Umbilical cord (tissue), 2 donors: ENCODE measurements at places on chromosomes 12 and 14. TPM values are rescaled to one million over a fixed set of nuclear protein-coding genes. Genes with fewer than 3 reads are reported as not detected.

DNA sequence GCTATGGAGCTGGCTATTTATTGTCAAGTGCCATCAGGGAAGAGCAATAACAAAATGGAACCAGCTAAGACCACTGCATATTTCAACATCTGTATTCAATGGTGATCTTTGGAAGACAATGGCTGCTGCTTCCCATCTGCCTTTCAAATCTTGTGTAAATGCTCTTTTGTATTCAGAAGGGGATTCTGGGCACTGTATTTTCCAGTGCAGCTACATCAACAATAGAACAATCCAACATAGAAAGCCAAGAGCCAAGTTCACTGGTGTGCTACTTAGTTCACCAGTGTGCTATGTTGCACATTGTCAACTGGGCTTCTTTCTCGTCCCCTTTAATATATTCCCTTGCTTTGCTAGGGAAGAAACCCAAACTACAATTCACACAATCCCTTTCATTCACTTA lies 128.8 kb upstream of the OR4E1 start:
- no peak for DNase-seq

- DNase-seq, result peak; percentile 74
Measured at GRCh38 chr12:51127050-51127729, 43.8 kb upstream of the CSRNP2 start.

Gene TMEM229B
- 1.9 TPM for total RNA-seq

- peak; percentile 57 for DNase-seq
Measured at GRCh38 chr12:87953256-87953860, 75.8 kb downstream of the C12orf50 start.

Gene BLOC1S1
- total RNA-seq, result 67.4 TPM

DNA sequence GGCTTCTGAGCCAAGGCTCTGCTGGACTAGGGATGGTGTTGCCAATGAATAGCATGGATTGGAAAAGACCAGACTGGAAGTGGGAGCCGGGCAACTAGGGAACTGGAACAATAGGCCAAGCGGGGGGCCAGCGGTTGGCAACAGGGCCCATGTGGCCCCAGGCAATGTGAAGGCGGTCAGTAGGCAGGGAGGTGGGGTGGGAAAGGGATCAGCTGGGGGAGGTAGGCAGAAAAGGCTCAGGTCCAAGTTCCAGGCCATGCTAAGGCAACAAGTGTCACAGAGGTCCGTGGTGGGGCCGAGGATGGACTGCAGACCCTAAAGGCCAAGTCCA lies 14.9 kb upstream of the MLXIP start:
- no peak for DNase-seq

DNA sequence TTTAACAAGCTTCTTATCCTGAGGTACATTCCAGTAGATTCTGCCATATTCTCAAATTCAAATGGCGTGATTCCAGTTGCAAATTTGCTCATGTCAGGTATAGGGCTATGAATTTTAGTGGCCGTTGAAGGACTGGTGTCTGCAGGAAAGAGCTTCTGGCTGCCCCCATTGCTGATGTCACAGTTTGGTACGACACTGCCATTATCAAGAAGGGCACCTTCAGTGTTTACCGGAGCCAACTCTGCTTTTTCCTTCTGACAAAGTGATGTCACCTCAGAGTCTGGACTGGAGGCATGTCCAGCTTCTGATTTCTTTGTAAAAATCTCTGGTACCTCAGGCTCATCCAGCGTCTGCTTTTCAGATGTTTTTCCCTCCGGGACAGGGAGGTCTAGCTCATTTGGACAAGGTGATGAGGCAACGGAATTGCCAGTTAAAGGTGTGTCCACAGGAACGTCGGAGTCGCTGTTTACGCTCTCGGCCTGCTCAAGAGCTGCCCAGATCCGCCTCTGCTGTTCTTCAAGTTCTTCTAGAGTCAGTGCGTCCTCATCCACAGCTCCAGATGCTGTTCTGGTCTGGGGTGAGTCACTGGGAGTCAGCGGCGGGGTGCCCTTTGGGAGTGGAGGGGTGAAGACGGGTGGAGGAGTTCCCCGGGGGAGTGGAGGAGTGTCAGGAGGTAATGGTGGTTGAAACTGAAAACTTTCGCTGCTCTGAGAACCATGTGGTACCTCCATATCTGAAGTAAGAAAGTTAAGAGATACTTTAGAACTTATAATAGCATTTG lies 27.0 kb downstream of the ZCCHC8 start:
- no peak for DNase-seq

DNA sequence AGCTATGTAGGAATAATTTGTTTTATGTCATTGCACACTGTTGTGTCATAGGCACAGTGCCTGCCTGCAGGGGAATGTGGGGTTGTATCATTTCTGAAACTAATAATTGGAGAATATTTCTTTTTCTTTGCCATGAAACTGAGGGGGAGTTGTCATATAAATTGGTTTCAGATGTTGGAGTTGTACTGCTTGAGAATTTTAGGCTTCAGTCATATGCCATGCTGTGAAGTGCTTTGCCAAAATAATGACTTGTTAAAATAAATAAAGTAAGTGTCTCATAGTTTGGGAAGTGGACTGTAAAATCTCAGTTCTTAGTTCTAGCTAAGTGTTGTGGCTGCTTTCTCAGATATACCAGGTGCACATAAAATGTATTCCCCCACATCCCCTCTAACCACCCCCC lies 116.8 kb downstream of the DAAM1 start:
- no peak for DNase-seq

Gene LYZ
- 16.4 TPM for total RNA-seq

Gene CLMN
- total RNA-seq, result 10.8 TPM

GRCh38 chr14:31411218-31411727 lies 9.1 kb downstream of the HEATR5A start:
- peak; percentile 52 for DNase-seq

DNA sequence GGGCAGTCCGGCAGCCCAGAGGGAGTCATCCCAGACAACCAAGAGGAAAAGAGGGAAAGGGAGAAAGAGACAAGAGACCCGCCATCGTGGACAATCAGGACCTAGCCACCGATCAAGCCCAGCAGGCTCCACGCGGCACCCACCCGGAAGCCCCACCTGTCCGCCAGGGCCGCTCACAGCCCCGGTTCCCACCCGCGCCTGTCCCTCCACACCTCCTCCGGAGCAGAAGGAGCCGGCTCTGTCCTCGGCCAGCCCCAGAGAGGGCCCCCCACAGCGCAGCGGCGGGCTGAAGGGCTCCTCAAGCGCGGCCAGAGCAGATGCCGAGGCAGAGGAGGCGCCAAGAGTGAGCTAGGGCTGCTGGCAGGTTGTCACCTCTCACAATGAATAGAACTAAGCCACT lies 784.7 kb upstream of the FBXO33 start:
- no peak for DNase-seq

DNA sequence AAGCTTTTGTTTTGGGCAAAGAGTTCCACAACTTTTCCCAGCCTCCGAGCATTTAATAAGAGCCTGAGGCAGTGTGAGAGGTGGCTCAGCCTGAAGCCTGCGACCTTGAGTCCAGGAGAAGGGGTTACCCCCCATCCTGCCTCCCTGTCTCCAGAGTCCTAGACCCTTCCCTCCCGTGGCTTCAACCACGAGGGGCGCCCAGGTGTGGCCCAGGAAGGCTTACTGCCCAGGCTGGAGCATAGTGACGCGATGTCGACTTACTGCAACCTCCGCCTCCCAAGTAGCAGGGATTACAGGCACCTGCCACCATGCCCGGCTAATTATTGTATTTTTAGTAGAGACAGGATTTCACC lies 641 bp downstream of the LRRC43 start:
- no peak for DNase-seq

DNA sequence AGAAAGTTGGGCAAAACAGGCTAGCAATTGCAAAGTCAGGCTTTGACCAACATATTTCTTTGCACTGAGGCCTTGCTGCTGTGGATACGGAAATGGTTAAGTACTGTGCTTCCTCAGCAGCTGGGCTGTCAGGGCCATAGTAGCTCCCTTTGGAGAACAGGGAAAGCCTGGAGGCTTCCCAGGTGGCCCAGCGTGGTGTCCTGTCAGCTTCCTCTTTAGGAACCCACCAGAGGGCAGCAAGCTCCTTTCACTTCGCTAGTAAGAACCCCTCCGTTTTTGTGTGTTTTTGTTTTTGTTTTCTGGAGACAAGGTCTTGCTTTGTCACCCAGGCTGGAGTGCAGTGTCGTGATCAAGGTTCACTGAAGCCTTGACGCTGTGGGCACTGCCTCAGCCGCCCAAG lies 1.7 kb upstream of the CFAP251 start:
- DNase-seq, result no peak

DNA sequence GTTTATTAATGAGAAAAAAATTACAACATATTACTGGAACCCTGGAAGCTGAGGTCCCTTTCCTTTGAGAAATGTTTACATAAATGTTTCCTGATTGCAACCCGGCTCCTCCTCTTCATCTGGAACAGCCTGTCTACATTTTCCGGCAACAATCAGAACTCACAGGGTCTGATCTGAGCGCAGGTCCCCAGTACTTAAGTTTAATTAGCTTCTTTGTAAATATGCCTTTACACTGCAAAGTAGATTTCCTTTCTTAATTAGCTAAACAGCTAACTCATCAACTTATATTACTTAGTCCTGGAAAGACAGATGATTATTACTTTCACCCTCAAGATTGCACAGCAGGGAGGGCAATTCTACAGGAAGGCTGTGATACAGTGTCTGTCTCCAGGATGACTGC lies 213.0 kb downstream of the MON2 start:
- DNase-seq, result no peak

DNA sequence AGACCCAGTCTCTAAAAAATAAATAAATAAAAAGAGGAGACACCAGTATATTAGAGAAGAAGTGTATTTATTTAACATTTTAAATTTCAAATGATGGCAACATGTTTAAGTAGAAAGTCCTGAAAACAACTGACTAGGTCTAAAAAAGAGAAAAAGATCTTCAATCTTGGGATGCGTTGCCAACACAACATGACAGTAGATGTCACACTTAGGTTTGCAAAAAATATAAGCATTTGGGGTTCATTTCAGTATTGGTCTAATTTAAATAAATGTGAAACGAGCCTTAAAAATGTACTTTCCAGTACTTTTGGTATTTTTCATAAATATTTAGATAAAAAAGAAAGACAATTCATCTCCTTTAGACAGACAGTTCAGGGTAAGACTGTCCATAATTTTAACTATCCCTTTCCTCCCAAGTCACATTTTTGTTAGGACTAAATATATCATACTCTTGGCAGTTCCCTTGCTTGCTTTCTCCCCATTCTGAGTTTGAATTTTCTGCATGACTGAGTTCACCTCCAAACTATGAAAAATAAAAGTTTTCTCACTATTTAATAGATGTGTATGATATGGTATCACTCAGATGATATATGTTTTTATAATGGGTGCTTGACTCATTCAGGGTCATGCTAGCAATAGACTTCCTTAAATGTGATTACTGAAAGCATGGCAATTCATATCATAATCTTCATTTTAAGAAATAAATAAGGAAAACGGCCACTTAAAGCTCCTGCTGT lies 4.3 kb downstream of the C14orf93 start:
- DNase-seq, result no peak

Gene CAND1
- total RNA-seq, result 109 TPM

Gene BIN2
- 4.6 TPM for total RNA-seq

Gene JAG2
- total RNA-seq, result 7.0 TPM

DNA sequence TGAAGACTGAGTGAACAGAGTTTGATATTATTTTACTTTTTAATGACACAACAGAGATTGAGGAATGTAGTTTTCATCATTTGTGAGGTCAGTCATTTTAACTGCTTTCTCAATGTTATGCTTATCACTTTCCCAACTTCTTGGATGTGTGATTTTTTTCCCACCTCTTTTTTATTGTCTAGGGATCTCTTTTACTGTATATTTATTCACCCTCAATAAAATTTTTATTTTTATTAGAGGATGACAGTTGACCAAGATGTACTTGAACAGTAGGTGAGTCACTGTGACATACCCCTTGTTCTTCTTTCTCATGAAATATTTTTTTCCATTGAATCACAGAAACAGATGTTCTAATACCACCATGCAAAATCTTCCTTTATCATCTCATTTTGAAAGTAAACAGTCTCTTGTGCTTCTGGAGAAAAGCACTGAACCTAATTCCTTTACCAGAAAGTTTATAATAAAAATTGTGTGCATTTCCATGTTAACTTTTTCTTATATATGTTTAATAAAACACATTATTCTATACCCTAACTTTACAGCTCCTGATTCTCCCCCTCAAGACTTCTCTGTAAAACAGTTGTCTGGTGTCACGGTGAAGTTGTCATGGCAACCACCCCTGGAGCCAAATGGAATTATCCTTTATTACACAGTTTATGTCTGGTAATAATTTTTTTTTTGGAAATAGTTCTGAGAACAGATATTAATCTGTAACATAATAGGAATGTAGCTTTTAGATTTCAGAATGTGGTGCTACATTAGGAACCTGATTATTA lies 65.9 kb downstream of the PTPRQ start:
- DNase-seq, result peak; percentile 38

Gene AHNAK2
- 59.0 TPM for total RNA-seq

DNA sequence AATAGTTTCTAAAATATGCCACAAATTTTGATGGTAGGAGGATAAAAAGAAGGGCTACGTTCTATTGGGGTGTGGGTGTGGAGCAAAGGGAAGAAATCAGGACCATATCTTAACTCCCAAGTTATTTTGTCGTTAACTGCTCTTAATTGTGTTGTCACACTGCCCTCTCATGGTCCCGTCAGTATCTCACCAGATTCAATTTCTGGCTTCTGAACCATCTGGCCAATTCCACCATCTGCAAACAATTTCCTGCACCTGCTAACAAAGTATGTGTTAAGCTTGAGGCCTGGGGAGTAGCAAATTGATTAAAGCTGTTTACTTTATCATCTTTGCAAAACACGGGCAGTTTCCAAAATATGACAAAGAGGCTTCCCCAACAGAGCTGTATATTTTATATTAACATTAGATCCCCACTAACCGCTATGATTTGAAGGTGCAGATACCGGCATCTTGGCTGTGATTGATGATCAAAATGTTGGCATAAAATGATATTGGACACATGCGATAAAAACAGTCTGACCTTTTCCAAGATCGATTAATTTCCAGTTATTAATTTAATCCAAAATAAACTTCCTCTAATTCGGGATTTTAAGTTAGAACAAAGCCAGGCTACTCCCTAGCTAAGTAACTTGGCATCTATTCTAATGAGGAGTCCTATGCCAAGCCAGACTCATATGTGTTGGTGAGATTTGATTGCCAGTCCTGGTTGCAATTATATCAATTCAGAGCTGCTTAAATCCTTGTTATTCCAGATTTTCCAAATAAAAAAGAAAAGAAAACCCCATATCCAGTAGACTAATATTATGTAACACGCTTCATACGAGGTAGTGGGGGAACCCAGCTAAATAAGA lies 6.9 kb upstream of the DNM1L start:
- peak; percentile 59 for DNase-seq

DNA sequence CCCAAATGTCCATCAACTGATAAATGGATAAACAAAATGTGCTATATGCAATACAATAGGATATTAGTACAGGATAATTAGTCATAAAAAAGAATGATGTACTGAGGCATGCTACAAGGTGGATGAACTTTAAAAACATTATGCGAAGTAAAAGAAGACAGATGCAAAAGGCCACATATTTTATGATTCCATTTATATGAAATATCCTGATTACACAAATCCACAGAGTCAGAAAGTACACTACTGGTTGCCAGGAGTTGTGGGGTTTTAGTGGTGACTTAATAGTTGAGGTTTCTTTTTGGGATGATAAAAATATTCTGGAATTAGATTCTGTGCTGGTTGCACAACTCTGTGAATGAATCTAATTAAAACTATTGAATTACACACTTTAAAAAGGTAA lies 12.6 kb downstream of the TRIM9 start:
- DNase-seq, result no peak

Gene SMIM41
- total RNA-seq, result not detected
